AG04450 (cell line): ENCODE measurements at places on chromosomes 2 and 18. TPM values are rescaled to one million over a fixed set of nuclear protein-coding genes. Genes with fewer than 3 reads are reported as not detected.

Gene SLC5A7
- polyA plus RNA-seq: not detected in 2 replicates

Gene LBH
- 381 and 463 TPM in 2 replicates for polyA plus RNA-seq

Gene FBXO11
- 55.9 and 65.8 TPM in 2 replicates for polyA plus RNA-seq

Gene DUSP2
- 0.94 and 1.0 TPM in 2 replicates for polyA plus RNA-seq

Gene FAM110C
- polyA plus RNA-seq: not detected in 2 replicates

Gene PARD3B
- polyA plus RNA-seq: 8.5 and 9.2 TPM in 2 replicates

Gene MAP3K19
- not detected in 2 replicates for polyA plus RNA-seq

Gene RAPGEF4
- polyA plus RNA-seq: 0.63 and 1.3 TPM in 2 replicates

Gene GPR55
- polyA plus RNA-seq: not detected in 2 replicates

Gene TMEM178A
- 1.1 and 1.2 TPM in 2 replicates for polyA plus RNA-seq
